ENCODE measurements at places on chromosomes 6 and 20.

DNA sequence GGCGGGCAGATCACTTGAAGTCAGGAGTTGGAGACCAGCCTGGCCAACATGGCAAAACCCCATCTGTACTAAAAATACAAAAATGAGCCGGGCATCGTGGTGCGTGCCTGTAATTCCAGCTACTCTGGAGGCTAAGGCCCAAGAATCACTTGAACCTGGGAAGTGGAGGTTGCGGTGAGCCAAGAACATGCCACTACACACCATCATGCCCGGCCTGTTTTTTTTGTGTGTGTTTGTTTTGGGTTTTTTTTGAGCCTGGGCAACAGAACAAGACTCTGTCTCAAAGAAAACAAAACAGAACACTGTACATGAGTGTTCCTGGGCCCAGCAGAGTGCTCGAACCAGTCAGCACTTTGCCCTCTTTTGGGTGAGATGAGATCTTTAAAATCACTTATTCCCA is 159.1 kb downstream of the MTHFD1L start:
- DNase-seq: no peak

GRCh38 chr20:41903586-41903985 is 285.4 kb upstream of the CHD6 start:
- no peak for DNase-seq

DNA sequence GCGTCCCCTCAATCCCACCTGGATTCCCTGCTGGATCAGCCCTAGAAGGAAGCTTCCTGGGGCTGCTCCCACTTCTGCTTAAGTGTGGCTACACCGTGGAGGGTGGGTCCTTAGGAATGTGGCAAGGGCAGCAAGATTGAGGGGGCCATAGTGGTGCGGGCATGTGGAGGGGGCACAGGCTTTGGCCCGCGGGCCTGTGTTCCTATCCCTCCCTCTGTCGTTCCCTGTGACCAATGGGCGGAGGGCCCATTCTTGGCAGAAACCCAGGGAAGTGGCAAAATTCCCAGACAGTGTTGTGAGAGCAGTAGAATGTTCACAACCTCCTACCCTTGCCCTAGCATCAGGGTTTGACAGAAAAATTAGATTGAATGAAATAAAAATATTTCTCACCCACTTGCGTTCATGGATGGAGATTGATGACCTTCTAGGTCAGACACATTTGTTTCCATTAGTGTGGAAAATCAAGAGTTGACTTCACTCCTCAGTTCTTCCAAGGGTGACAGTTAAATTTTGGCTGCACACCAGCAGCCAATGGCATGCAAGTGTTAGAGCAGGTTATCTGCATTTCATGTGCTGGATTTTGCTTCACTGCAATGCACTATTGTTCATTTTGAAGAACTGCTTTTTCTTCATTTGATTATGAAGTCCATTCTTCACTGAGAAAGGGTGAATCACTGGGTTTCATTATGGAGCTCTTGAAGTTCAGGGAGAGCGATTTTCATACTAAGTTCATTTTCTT is 49.3 kb upstream of the AHI1 start:
- DNase-seq: no peak

GRCh38 chr6:7541175-7542064 is at the start of gene DSP:
TSS of gene DSP (plus strand) at chr6:7541671. CDS start at chr6:7541916, 245 bp downstream.
- no peak for DNase-seq
